ENCODE measurements at places on chromosomes 2 and 18. TPM values are rescaled to one million over a fixed set of nuclear protein-coding genes. Genes with fewer than 3 reads are reported as not detected.

DNA sequence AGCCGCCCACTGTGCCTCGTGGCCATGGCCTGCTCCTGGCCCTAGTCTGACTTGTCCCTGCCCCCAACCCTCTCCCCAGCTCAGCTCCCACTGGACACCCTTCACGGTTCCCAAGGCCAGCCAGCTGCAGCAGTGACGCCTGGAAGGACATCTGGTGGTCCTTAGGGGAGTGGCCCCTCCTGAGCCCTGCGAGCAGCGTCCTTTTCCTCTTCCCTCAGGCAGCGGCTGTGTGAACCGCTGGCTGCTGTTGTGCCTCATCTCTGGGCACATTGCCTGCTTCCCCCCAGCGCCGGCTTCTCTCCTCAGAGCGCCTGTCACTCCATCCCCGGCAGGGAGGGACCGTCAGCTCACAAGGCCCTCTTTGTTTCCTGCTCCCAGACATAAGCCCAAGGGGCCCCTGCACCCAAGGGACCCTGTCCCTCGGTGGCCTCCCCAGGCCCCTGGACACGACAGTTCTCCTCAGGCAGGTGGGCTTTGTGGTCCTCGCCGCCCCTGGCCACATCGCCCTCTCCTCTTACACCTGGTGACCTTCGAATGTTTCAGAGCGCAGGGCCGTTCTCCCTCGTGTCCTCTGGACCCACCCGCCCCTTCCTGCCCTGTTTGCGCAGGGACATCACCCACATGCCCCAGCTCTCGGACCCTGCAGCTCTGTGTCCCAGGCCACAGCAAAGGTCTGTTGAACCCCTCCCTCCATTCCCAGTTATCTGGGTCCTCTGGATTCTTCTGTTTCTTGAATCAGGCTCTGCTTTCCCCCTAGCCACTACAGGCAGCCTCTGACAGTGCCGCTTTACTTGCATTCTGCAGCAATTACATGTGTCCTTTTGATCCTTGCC is 35.8 kb downstream of the ANO7 start:
- ATAC-seq, result peak; percentile 51

DNA sequence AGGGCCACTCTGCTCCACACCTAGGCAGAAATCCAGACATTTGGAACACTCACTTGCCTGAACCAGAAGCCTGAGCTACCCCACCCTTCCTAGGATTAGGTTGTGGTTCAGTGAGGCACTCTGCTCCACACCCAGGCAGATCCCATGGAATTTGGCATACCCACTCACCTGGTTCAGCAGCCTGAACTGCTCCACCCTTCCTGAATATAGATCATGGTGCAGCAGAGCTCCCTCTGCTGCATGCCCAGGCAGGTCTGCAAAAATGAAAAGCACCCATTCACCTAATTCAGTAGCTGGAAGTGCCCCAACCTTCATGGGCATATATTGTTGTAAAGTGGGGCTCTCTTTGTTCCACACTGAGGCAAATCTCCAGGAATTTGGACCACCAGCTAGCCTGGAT is 185.1 kb upstream of the CNTNAP5 start:
- peak; percentile 98 for ATAC-seq

DNA sequence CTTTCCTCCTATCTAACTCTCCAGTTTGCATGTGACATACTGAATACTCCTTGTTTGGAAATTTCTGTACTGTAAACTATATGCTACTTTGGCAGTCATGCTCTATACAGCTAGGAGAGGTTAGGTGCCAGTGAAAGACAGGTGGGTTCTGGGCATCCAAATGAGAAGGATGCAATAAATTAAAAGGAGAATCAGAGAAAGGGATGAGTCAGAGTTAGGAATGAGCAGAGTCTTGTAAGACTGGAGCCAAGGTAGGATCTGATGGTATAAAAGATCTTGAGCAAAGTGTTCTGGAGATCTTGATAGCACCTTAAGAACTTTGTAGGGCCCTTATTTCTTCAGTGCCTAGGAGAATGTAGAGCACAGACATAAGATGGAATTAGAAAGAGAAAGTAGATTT is 58.7 kb upstream of the STAM2 start:
- no peak for ATAC-seq

GRCh38 chr18:48059455-48060010 is 129.1 kb upstream of the SMAD2 start:
- ATAC-seq, result peak; percentile 90

GRCh38 chr2:199471443-199472057 is 13.8 kb upstream of the SATB2 start:
- ATAC-seq, result peak; percentile 47

GRCh38 chr18:44895176-44895798 is 214.6 kb downstream of the SETBP1 start:
- peak; percentile 69 for ATAC-seq

- ATAC-seq, result no peak
These were observed 839.5 kb upstream of the FANCL start for GRCh38 chr2:59080451-59081181.

GRCh38 chr2:71780162-71780561 is 326.8 kb downstream of the DYSF start:
- ATAC-seq, result no peak

DNA sequence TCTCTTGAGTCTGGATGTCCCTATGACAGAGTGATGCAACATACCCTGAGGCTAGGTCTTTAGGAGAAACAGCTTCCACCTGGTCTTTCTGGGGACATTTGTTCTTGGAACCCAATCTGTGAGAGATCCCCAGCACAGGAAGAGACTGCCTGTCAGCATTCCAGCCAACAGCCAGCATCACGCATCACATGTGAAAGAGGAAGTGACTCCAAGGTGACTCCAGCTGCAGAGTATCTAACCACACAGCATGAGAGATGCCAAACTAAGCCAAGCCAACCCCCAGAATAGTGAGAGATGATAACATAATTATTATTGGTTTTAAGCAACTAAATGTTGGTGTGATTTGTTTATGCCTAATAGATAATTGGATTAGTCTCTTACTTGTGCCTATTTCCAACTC is 35.7 kb downstream of the C18orf63 start:
- no peak for ATAC-seq

- ATAC-seq, result no peak
These were observed 518.2 kb upstream of the ZEB2 start for GRCh38 chr2:145038041-145038525.

DNA sequence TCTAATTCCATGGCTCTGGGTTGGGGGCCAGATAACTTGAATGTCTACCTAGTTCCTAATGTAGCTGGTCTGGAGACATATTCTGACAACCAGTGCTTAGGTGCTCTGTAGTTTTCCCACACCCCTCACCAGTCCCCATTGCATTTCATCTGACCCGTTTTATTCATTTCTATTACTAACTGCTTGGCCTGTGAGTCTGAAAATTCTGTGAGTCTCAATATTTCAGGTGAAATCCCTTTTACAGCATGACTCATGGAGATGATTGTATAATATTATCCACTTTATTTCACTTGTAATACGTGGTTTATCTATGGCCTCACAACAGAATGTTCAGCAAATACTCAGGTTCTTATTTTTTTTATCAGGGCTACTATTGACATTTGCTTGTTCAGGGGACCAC is 103.7 kb upstream of the UGP2 start:
- ATAC-seq, result peak; percentile 48

- no peak for ATAC-seq
These were observed 27.7 kb downstream of the THOC1 start for GRCh38 chr18:240175-240574.

DNA sequence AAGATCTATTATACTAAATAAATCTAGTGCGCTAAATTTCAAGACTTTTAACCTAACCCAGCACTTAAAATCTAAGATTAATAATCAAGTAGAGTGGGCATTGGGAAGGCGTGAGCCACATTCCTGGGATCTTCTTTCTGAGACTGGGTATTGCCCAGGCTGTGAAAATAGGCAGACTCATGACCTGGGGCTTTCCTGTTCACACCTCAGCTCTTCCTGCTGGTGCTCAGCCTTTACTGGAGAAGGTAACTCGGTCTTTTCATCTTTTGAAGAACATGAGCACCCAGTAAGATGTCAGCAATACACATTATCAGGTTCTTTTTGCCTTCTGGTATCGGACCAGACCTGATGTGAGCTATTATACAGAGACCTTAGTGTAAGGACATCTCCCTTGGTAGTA is 500.5 kb downstream of the PLCL1 start:
- no peak for ATAC-seq

DNA sequence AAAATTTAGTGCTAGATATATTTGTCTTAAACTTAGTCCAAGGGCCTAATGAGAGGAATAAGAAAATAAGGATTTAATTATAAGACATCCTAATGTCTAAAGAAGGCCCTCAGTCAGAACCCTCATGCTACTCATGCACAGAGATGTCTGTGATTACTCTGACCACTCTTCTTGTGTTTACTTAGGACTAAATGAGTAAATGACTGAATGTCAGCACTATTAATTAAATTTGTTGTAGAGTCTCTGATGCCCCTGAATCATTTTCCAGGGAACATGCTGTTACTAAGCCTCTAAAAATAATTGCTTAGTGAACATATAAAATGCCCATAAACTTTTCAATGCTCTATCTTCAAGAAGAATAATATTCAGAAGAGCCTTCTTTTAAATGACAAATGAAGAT is 32.4 kb downstream of the GULP1 start:
- no peak for ATAC-seq

GRCh38 chr18:74375999-74376398 is 60.4 kb downstream of the C18orf63 start:
- ATAC-seq, result no peak

GRCh38 chr2:151630372-151630771 is 103.9 kb downstream of the NEB start:
- no peak for ATAC-seq

- ATAC-seq, result no peak
These were observed 286.4 kb downstream of the TXNL1 start for GRCh38 chr18:56351911-56352500.

DNA sequence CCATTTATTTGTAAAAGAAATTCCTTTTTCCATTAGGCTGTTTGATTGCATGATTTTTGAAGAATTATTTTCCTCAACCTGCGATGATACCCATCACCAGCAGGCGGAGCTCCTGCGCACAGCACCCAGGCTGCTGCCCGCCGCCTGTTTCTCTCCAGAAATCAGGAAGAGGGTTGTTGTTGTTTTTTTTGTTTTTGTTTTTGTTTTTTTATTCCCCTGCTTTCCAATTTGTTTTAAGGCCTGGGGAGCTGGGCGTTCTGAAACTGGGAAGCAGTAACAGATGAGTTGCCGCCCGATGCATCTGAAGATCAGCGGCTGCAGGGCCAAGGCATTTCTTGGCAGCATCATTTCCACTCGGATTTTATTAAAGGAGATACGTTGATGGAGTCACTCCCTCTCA is 132.1 kb downstream of the MBP start:
- ATAC-seq, result peak; percentile 59

DNA sequence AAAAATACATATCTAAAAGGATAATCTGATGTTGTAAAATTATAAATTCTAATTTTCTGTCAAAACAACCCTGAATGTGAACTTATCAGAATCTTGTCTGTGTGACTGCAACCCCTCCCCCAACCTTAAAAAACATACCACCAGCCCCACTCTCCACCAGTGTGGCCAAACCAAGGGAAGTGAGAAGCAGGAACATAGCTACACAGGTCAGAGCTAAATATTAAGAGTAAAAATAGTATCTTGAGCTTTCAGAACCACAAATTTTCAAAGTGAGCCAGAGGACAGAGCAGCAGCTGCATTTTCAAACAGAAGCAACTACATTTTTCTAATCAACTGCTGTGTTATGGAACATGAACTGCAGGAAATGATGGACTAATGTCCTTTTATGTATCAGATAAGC is 156.7 kb downstream of the SLC4A10 start:
- ATAC-seq, result no peak

DNA sequence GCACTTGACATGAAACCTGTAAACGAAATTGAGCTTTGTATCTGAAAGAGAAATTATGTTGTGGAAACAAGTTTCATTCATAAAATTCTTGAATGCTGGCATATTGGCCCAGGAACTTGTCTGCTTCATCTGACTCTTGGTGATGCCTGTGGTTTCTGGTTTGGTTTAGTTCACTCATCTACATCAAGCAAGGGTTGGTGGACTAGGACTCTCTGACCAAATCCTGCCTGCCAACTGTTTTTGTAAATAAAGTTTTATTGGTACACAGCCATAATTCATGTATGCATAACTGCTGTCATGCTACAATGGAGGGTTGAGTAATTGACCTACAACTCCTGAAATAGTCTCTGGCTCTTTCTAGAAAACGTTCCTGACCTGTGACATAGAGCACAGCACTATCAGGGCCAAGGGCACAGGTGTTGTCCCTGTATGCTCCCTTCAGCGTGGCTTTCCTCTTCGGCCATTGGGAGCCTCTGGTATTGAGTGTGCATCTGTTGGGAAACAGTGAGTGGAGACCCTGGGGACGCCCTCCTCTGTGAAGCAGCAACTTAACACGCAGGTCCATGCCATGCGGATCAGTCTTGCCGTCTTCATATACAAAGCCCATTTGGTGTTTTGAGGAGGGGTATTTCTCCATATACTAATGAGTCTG is 226.3 kb downstream of the SH3RF3 start:
- no peak for ATAC-seq

GRCh38 chr2:163613266-163613731 is 122.5 kb downstream of the FIGN start:
- ATAC-seq, result no peak

GRCh38 chr2:156396126-156396525 is 40.1 kb upstream of the GPD2 start:
- no peak for ATAC-seq

GRCh38 chr2:238238311-238238765 is 1.5 kb downstream of the HES6 start:
- ATAC-seq, result no peak

- ATAC-seq, result no peak
These were observed 188.5 kb downstream of the ASB1 start for GRCh38 chr2:238615187-238615586.

DNA sequence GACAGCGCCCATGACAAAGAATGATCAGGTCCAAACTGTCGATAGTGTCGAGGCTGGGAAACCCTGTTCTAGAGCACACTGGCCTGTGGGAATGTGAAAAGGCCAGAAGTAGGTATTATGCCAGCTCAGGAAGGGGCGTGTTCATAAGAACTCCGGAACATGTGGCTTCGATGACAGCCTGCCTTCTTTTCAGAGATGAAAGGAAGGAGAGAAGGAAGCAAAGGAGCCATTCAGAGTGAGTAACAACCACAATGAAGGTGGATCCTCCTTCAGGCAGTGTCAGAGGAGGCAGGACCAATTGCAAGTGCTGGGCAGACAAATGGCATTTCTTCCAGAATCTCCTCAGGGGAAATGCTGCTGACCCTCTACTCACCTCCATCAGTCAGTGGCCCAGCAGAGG is 58.5 kb downstream of the NCKAP5 start:
- peak; percentile 62 for ATAC-seq

Gene IL1A
- 9.4 TPM for total RNA-seq

Gene FBLN7
- 1.4 TPM for total RNA-seq

Gene KLHL41
- total RNA-seq, result 0.40 TPM

Gene ALK
- 0.04 TPM for total RNA-seq

Gene MOGAT1
- total RNA-seq, result not detected

Gene PARD6G
- total RNA-seq, result 33.8 TPM

Gene SERPINB3
- 879 TPM for total RNA-seq

Gene ZNF2
- total RNA-seq, result 1.6 TPM

Gene ACP1
- total RNA-seq, result 61.2 TPM

Gene PDE11A
- total RNA-seq, result not detected

Gene CNGA3
- total RNA-seq, result not detected

Gene UGT1A3
- total RNA-seq, result 0.28 TPM

Gene TANK
- total RNA-seq, result 37.0 TPM
